GM04504 (cell line): ENCODE measurements at places on chromosomes 3 and 15.

- no peak for DNase-seq
Observed at GRCh38 chr3:15253023-15253697, 47.1 kb downstream of the CAPN7 start.

DNA sequence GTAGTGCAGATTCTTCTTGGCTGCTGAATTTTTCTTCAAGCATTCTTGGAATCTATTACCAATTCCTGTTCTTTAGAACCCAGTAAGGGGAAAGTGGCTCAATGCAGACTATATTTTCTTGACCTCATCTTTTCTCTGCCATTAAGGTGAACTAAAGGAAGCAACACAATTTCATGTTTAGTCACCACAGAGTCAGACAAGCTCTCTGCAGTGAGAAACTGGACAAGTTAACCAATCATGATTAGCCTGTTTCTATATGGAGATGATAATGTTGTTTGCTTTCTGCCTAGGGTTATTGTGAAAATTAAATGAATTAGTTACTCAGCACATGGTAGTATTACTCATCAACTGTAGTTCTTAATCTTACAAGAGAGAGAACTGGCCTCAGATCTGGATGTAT lies 1075.1 kb downstream of the AGBL1 start:
- DNase-seq, result no peak

DNA sequence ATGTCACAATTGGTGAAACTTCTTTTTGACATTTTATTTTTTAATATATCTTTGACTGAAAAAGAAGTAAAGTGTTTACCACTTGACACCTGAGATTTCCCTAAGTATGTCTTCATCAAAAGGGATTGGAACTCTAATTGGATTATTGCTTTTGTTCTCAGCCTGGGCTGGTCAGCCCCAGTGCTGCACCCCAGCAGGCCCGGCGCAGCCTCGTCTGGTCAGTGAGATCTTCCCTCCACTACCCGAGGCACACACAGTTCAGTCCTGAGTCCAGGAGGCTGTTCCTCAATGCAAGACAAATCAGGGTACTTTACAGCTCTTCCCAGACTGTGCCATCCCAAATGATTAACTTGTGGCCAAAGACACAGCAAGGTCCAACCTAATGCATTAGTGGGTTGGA lies 146.9 kb upstream of the SEMA6D start:
- DNase-seq, result no peak

GRCh38 chr15:93716615-93717231 lies 514.6 kb upstream of the MCTP2 start:
- no peak for DNase-seq
